ENCODE measurements at places on chromosomes 3 and 15.

DNA sequence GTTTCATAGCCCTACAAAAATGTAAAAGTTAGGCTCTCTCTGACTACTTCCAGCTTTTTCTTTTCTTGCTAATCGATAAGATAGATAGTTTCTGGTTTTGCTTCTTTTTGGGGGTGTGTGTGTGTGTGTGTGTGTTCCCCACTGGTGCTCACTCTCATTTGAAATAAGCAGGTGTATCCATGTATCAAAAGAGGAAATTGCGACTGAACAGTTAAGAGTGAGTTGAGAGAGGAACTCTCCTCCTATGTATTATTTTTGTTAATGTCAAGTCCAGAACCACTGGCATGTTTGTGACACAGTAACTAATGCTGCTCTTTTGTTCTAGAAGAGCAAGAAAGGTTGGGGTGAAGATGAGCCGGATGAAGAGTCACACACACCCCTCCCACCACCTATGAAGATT is 96.7 kb upstream of the UMPS start:
- DNase-seq, result no peak

- no peak for DNase-seq
Measured at GRCh38 chr15:40358471-40359353, 693 bp downstream of the DISP2 start.

GRCh38 chr3:119579366-119580066 is at the start of gene ADPRH:
Gene ADPRH (plus strand): TSS chr3:119579492. CDS start chr3:119582170, 2,678 bp downstream.
- DNase-seq, result peak; percentile 50

- DNase-seq, result no peak
Measured at GRCh38 chr15:71115567-71116351, 488 bp downstream of the THSD4 start.

DNA sequence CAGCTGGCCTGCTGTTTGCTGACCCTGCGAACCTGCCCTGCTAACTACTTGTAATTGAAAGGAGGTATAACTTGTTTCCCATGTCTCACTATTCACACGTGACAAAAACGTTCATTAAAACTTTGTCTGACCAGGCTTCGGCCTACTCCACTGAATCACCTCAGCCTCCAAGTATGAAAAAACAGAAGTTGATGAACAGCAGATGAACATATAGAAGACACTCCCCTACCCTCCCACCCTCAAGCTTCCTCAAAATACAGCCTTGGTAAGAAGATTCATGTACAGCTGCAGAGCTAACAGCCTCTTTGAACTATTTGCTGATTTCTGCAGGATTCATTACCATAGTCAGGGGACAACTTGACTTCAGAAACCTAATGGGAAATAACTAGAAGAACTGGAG is 10.7 kb downstream of the RBM15B start:
- no peak for DNase-seq

DNA sequence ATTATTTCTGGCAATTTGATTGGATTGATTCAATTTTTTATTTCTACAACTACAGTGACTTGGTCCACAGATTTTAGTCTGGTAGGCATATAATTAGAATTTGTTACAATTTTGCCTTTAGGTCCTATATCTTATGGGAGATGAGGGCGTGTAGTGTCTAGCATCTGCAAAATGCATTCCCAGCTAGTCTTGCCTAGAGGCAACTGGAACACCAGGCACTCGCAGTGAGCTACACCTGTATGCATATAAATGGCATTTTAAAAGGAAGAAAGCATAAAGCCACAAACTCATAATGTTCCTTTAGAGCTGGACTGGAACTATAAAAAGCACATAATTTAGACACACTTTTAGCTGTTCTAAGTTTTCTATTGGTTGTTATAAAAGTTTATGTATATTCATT is 17.9 kb upstream of the SPPL2A start:
- DNase-seq, result no peak

DNA sequence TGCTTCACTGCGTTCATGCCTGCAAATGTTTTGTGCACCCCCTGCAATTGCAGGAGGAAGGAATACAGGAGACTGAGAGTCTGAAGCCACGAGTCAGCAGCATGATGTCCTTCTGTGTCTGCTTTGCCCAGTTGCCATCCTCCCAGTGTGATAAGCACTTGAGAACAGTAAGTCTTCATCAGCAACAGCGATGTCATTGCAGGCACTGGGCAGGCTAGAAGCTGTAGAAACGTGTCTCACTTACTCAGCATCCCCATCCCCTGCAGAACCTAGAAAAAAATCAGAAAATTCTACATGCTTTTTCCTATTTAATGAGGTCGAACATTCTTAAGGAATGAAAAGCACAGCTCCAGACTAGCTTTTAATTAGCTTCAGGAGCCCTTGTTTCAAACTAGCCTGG is 156.5 kb upstream of the LPP start:
- no peak for DNase-seq

- no peak for DNase-seq
Measured at GRCh38 chr3:179967622-179968021, 69.1 kb downstream of the PEX5L start.

DNA sequence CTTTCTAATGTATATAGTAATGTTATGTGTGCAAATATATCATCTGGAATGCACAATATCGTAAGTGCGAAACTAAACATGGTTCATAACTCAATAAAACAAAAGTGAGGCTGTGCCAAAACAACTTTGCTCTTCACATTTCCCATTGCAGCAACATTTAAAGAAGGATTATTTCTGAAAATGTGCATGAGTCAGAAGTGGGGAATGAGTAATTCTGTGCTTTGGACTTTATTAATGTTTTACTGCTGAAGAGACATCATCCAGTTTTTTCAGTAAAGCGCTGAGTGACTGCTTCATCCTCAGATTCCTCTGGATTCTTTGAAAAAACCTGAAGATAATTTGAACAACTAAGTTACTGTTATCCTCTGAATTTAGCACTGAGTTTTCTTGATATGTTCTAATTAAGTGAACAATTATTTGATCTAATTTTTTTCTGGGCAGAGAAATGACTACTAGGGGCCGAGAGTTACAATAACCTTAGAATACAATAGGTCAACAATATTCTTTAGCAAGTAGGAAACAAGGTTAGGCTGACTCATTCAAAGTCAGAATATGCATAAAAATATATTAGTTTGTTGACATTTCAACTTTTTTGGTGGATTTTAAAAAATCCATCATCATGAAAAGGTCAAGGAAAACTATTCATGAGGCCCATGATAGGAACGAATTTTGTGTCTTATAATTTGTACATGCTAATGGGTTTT is 20.0 kb upstream of the PLCL2 start:
- no peak for DNase-seq

DNA sequence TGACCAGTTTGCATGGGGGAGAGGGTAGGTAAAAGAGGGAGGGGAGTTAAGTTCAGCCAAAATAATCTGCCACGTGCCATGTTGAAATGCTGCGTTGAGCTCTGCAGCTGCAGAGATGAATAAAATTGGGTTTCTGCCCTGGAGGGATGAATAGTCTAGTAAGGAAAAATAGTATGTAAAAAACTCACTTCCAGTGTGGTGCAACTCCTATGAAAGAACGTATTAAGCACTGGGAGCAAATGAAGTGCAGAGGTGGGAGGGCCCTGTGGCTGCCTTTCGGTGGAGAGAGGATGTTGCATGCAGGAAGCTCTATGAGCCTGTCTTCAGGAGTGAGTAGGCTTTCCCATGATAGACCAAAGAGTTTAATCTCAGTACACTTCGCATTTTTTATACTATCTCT is 8.6 kb downstream of the CEP63 start:
- no peak for DNase-seq

- DNase-seq, result no peak
Measured at GRCh38 chr3:105334138-105334882, 32.4 kb upstream of the ALCAM start.

GRCh38 chr3:178195824-178196223 is 340.4 kb upstream of the KCNMB2 start:
- no peak for DNase-seq

DNA sequence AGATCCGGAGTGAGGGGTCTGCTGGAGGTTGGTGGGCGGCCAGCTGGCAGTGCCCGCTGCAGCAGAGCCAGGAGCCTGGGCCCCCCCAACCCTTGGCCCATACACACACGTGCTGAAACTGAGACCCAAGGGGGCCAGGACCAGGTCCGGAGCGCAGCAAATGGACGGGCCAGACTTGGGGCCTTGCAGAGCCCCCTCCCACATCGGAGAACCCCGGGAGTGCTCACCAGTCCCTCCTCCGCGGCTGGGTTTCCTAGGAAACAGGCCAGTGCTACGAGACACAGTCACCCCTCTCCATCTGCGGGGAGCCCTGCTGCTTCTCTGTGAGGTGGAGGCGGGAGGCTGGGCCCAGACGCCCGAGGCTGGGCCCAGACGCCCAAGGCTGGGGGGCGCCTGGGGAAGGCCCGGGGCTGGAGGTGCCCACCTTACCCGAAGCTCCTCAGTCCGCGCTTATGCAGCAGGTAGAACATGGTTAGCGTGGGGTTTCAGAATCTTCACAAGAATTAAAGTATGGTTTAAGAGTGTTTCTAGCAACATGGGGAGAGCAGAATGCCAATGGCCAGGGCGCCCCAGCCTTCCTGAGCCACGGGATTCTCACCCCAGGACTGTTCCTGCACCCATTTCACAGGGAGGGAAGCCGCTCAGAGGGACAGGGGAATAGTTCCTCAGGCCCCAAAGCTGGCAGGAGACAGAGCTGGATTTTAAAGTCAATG is 135.0 kb upstream of the PRR20G start:
- DNase-seq, result no peak

DNA sequence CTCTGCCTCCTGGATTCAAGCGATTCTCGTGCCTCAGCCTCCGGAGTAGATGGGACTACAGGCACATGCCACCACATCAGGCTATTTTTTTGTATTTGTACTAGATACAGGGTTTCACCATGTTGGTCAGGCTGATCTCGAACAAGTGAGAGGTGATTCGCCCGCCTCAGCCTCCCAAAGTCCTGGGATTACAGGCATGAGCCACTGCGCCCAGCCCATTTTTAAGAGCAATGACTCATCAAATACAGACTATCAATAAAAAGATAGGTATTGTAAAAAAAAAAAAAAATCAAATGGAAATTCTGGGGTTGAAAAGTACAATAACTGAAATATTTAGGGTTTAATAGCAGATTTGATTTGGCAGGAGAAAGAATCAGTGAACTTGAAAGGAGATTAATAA is 129.0 kb downstream of the TJP1 start:
- no peak for DNase-seq

GRCh38 chr15:32956006-32956405 is 238.2 kb downstream of the GREM1 start:
- no peak for DNase-seq

DNA sequence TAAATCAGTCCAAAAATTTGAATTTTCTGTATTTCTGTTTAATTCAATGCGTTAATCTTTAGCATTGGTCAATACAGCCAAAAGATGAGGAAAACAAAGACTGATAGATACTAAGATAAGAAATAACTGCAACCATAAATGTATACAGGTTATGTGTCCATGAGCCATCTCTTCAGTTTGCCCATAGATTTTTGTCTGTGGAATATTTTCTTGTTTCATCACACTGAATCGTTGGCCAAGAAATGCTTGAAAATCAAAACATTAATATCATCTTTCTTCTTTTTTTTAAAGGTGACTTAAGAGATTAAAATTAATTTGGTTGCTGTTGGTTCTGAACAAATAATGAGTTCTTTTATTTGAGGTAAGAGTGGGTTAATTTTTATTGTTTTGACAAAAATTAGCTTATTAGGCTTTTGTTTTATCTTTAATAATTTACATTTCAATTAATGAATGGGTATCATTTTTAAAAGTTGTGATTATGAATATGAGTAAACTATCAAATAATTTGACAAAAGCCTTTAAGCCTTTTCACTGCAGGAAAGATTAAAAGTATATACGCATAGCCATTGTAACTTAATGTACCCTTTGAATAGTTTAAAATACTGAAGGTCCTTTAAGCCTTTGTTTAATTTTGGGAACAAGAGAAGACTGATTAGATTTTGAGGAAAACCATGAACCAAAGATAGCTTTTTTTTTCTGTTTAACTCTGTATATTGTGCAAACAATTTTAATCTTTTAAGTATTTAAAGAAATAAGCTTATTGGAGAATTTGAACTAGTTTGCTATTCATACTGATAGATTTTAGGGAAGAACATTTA is 14.7 kb upstream of the CHD2 start:
- DNase-seq, result no peak

GRCh38 chr15:72592676-72593075 is 61.8 kb upstream of the GOLGA6B start:
- no peak for DNase-seq

GRCh38 chr15:20341901-20342600 is 199.5 kb downstream of the GOLGA6L6 start:
- DNase-seq, result no peak

- no peak for DNase-seq
Measured at GRCh38 chr3:13282986-13283876, 136.9 kb downstream of the NUP210 start.

GRCh38 chr3:152416808-152417580 is 148.3 kb downstream of the MBNL1 start:
- no peak for DNase-seq

- no peak for DNase-seq
Measured at GRCh38 chr3:68163062-68163461, 508.6 kb upstream of the SUCLG2 start.

DNA sequence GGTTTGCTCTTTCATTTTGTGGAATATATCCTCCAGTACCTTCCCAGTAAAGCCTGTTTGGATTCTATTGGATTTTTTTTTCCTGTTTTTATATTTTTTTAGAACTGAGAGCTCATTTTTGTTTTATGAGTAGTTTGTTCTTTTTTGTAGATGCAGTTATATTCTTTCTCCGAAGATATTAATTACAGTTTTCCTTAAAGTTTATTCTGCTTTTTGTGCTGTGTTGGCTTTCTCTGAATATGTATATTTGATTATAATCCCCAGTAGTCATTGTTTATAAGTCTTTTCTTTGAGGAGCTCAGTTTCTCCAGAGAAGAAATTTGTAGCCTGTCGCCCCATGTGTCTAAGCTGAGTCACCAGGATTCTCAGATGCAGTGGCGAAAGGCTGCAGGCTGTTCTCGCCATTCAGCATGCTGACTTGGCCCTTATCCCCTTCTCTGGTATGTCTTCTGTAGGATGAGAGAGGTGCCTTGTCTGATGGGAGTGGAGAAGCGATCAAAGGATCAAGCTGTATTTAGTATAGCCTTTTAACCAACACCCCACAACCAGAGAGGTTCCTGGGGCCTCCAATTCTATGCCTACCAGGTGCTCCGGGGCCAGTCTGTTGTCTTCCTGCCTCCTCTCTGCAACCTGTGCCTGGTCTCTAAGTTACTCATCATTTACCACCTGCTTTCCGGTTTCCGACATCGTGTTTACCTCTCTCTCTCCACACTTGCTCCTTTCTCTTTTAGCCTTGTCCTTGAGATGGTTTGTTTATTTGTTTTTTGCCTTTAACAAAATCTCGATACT is 31.7 kb upstream of the MFSD1 start:
- DNase-seq, result no peak
